Adrenal gland (tissue), 19 donors: ENCODE measurements at places on chromosomes 6 and 20.

DNA sequence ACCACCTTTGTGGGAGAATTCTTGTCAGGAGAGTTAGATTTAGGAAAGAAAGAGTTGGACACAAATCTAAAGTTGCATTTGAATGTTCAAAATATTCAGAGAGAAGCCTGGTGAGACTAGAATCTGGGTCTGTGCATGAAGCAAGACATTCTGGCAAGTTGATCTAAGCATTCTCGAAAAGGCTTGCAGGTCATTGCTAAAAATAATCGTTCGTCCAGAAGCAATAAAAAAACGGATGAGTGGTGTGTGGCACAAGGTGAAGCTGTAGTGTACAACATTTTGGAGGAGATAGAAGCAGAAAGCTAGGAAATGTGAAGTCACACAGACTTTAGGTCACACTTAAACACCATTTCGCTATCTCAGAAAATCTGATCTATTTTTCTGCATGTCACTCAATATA lies 114.9 kb upstream of the IFNGR1 start:
- no peak for DNase-seq

DNA sequence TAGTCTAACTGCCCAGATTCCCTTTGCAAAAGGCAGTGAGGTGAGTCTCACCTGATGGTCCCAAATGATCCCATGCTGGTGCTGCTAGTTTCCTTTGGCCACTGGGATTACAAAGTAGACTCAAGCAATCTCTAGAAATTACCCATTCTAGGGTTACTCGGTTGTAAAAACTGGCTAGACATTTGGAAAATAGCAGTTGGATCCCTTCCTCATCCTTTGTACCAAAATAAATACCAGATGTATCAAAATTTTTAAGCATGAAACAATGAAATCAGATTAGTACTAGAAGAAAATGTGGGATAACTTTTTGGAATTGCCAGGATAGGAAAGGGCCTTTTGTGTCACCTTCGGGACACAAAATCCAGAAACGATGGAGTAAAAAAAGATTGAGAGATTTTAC lies 112.9 kb upstream of the TOP1 start:
- DNase-seq: no peak

GRCh38 chr6:157761331-157761921 lies 61.6 kb upstream of the SNX9 start:
- DNase-seq: no peak

DNA sequence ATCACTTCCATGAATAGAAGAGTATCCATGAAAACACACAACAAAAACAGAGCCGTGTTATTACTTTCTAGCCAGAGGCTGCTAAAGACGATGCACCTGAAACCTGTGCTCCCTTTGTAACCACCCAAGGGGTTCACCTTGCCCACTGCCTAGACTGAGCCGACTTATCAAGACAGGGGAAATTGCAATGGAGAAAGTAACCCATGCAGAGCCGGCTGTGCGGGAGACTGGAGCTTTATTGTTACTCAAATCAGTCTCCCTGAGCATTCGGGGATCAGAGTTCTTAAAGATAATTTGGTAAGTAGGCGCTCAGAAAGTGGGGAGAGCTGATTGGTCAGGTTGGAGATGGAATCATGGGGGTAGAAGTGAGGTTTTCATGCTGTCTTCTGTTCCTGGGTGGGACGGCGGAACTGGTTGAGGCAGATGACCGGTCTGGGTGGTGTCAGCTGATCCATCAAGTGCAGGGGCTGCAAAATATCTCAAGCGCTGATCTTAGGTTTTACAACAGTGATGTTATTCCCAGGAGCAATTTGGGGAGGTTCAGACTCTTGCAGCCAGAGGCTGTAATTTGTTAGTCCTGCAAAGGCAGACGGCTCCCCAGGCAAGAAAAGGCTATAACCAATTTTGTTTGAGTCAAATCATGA lies 366.6 kb downstream of the PREX1 start:
- no peak for DNase-seq

GRCh38 chr6:33431880-33432541 lies 12.1 kb downstream of the SYNGAP1 start:
- no peak for DNase-seq

DNA sequence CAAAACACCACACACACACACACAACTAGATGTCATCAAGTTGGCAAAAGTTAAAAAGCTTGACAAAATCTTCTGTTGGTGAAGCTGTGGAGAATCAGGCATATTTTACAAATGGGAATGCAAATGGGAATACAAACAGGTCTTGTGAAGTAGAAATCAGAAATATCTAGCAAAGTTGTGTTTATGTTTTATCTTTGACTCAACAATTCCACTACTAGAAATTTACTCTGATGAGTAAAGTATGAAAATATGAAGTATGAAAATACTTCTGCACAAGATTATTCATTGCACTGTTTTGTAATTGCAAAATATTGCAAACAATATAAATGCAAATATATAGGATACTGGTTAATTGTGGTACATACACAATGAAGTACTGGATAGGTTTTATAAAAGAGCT lies 1166.0 kb upstream of the GJE1 start:
- DNase-seq: no peak

DNA sequence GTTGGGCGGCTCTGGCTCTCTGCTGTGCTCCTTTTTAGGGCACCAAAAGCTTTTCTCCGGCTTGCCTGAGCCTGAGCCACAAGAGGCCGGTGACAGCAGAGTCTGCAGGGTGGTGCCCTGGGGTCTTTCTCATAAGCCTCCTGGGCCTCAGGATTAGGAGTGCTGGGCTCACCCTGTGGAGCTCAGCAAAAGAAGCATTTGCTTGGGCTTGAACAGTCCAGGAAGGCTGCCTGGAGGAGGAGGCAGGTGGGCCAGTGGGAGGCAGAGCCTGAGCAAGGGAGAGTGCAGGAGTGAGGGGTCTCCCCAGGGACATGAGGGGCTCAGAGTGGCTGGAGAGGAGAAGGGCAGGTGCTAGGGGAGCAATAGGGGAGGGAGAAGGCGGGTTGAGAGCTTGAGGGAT lies 32.9 kb upstream of the MRGBP start:
- no peak for DNase-seq

- no peak for DNase-seq
Measured at GRCh38 chr20:9172851-9173250, 104.0 kb downstream of the PLCB4 start.

GRCh38 chr6:23145781-23146180 lies 576.4 kb downstream of the HDGFL1 start:
- no peak for DNase-seq

- no peak for DNase-seq
Measured at GRCh38 chr6:119587537-119587936, 238.0 kb upstream of the MAN1A1 start.

DNA sequence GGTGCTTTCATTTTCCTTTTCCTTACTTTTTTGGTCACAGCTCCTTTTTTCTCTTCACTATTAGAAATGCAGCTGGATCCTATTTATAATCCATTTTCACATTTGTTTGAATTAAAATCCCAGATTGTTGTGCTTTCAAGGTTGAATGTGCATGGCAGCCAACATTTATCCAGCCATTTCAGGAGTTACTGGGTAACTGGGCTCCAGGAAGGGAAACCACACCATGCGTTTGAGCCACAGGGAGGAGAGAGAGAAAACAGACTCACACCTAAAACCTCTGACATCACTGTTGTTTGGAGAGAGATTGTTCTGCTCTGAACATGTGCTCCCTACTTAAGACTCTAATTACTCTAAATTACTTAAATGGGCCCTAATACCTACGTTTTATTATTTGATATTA lies 173.4 kb downstream of the BMP2 start:
- no peak for DNase-seq

GRCh38 chr20:35571555-35571954 lies 29.7 kb downstream of the ERGIC3 start:
- no peak for DNase-seq

GRCh38 chr6:109644131-109644530 lies 46.9 kb downstream of the AK9 start:
- DNase-seq: no peak

GRCh38 chr6:53112871-53113270 lies 35.8 kb downstream of the GCM1 start:
- DNase-seq: no peak

- DNase-seq: no peak
Measured at GRCh38 chr6:89763550-89763949, 56.0 kb downstream of the MDN1 start.

DNA sequence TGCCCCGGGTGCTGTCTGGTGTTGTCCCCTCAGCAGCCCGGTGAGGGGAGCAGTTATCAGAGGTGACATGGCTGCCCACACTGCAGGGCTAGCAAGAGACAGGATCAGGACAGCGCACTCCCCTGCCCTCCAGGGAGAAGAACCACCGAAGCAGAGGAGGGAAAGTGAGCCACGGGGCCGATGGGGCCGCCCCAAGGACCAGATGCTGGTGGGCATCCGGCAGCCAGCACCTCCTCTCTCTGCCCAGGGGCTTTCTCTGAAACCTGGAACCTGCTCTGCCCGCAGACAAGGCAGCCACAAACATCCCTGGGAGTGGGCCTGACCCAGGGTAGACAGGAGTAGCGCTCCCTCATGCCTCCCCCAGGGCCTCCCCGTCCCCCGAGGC lies 163.0 kb upstream of the CST7 start:
- no peak for DNase-seq

DNA sequence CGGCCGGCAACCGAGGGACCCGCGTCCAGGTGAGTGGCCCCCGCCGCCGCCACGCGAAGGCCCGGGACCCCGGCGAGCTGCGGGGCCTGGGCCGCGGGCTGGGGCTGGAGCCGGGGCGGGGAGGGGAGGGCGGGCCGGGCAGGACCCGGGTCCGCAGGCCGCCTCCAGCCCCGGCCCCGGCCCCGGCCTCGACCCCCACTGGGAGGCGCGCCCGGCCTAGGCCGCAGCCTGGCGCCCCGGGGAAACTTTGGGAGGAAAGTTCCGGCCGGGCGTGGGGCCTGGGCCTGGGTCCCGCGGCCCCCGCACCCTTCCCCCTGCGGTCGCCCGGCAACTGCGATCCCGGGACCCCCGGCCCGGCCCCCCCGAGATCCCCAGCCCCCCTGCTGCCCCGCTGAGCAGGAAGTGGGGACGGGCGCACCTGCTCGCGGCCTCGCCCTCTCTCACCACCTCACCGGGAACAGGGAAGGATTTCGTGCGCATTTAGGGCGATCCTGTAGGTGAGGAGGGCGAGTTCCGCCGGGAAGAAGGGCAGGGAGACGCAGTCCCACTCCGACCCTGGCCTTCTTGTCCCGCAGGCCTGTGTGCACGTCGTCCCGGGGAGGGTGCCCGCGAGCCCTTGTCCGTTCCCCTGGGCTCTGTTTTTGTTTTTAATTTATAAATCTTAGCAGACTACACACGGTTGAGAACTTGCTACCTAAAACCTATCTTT lies 402 bp downstream of the OSBPL2 start:
- DNase-seq: no peak

GRCh38 chr6:160081398-160081797 lies 40.2 kb upstream of the SLC22A1 start:
- DNase-seq: no peak

- no peak for DNase-seq
Measured at GRCh38 chr6:56958481-56958880, 3.6 kb downstream of the BEND6 start.

DNA sequence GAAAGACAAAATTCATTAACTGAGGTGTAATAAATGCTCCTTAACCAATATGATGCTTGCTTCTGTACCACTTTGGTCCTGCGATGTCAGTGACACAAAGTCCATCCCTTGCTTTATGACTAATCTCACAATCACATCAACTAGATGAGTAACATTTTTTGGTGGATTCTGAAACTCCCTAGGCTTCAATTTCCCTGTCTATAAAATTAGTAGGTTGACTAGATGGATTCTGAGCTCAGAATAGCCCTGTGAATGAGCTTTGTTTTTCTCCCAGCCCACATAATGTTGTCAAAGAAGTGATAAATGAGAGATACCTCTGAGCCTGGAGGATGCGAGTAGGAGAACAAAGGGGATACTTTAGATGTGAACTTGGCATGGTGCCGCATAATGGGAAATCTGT lies 9.1 kb downstream of the TXLNB start:
- no peak for DNase-seq

DNA sequence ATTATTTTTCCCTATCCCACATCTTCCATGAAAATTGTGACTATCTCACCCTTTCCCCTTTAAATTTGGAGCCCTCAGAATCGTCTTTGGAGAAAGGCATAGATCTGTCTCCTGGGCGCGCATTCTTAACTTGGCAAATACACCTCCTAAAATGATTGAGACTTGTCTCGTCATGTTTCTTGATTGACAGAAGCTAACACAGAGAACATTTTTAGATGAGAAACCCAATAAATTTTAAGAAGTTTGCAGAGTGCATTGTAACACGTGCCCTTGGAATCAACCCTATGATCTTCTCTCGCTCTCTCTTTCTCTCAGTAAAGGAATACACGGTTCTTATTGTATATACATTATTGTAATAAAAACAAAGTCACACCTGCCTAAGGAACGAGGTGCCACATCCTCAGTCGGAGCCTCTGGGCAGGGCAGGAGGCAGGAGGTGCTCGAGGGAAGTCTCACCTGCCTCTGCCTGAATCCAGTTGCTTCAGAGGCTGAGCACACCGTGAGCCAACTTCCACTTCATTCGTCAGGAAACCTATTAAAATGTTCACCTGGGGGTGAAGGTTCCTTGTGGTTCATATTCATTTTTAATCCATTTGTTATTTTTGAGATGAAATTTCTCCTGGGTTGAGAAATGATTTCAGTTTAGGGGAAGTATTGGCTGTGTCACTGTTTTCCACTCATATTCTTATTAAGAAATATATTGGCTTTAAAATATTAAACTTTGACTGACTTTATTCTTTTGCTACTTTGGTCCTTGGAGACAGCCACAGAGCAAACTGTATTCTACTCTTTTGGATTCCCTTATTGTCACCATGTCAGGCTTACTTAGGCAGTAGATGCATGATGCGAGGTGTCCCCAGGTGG lies 90.5 kb upstream of the THBS2 start:
- DNase-seq: no peak

GRCh38 chr6:110520209-110520965 lies 44.0 kb upstream of the SLC22A16 start:
- DNase-seq: no peak

DNA sequence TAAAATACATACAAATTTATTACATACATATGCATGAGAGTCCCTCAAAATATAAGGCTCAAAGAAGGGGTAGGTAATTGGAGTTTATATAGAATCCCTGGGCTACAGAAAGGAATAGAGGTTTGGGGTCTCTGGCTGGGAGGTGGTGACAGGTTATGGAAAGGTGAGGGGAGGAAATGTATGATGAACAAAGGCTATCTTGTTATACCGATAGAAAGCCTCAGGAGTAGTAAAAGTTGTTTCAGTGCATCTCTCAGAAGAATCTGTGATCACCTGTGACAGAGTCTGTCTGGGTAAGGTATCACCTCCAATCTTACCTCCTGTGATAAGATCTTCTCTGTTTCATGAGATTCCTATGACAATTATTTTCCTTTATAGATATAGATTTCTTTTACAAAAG lies 252.9 kb upstream of the AGPAT4 start:
- no peak for DNase-seq

DNA sequence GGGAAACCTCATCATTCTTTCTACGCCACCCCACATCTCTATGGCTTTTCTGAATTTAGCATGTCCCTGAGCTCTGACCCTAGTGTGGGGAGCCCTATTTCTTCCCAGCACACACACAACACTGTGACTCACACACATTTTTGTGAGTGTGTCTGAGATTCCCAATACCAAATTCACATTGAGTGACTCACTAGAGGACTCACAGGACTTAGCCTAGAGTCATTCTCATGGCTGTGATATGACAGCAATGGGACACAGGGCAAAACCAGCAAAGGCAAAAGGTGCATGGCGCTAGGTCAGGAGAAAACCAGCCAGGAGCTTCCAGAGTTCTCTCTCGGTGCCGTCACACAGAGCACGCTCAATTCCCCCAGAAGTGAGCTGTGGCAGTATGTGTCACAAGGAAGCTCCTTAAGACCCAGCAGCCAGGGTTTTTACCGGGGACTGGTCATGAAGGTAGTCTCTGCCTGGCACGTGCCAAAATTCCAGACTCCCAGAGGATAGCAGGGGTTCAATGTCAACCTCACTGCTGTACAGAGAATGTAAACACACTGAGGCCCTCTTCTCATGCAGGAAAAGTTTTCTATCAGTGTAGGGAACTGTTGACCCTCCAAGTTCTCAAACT lies 6.2 kb downstream of the CSTL1 start:
- peak; percentile 14 for DNase-seq
